SW480 (cell line): ENCODE measurements at places on chromosomes 2 and 18.

GRCh38 chr18:29164020-29164706, 987.2 kb upstream of the CDH2 start:
- DNase-seq, result no peak

DNA sequence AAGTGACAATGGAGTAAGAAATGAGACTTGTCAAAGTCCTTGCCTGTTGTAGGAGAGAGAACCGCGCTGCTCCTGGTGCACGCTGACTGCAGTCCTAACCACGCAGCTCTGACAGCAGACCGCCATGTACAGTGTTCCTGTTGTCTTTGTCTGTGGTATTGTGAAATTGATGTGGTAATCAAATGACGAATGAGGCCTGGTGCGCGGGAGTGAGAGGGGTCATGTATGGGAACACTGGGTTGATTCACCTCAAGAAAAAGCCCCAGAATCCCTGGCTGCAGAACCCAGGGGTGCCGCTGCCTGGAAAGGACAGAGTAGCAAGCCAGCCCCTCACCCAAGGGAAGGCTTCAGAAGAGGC, 64.0 kb downstream of the INPP4A start:
- DNase-seq, result no peak

- DNase-seq, result no peak
Measured at GRCh38 chr2:222792001-222792611, 68.7 kb upstream of the ACSL3 start.

DNA sequence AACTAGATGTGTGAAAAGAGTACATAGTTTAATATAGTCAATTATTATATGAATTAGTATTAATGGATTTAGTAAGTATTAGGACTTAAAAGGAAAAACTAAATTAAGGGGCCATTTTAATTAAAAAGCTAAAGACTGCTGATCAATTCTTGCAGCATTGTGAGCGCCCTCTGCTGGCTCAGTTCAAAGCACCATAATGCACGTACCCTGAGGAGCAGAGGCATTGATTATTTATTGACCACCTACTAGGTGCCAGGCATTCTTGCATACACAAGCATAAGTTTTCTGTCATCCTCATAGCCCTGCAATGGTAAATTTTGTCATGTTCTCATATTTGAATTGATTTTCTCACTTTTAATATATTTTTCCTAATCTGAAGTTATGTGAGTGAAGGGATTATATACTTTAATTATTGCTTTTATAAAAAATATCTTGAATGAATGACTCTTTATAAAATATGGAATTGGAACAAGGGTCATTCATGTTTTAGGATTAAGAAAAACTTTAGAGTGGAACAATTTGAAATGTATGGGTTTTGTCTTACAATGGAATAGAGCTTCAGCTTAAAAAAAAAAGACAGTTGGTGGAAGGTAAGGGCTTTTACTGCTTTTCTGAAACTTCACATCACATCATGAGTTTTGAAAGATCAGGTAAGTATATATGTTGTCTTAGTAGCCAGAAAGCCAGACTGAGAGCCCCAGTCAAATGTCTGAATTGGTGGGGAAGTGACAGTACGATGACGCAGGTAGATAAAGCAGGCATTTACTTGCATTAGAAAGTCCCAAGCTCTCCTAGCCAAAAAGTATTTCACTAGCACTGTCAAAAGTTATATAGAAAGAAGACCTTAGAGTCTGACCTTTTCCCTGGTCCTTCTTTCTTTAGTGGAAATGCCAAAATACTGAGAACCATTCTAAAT, 9.7 kb downstream of the ITGA4 start:
- DNase-seq, result peak; percentile 21

DNA sequence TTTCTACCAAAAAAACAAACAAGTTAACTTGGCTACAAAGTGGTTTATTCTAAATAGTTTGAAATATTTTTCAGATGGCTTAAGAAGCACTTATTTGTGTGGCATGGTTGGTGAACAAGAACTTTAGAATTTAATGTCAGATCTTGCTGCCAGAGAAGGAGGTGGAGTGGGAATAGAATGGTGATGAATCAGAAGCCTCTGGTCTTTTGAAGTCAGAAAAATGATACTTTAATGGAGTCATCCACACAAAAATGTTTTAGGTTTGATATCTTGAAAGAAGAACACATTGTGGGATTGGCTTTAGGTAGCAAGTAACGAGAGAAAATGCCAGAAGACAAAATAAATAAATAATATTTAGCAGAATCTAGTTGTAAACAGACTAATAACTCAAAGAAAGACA, 243.1 kb upstream of the FANCL start:
- peak; percentile 5 for DNase-seq

GRCh38 chr18:3872641-3873040, 422.7 kb downstream of the TGIF1 start:
- DNase-seq, result no peak

- DNase-seq, result no peak
Measured at GRCh38 chr2:231662811-231663457, 45.4 kb upstream of the PTMA start.

DNA sequence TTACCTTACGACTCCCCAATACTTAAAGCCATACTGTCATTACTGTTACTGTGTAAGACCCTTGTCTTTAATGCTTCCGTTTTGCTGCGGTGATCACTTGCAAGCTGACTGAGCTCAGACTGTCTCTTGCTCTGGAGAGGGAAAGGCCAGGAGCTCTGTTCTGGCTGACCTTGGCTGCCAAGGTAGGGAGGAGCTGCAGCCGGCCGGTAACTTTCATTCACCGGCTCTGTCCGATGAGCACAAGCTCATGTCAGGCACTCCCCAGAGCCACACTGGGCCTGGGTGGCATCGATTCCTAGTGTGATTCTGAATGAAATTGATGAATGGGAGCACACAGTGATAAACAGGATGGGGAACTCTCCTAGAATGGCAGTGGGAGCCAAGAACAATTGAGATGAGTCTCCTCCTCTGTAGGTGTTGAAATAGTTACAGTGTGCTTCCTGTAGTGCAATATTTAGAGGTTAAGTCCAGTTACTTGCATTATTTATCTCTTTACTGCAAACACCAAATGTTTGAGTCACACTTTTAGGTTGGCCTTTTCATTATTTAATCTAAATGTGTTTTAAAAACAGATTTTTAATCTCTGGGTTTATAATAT, 100.9 kb downstream of the ATP9B start:
- DNase-seq, result peak; percentile 0

- peak; percentile 99 for DNase-seq
Measured at GRCh38 chr2:27721335-27721734, 50.2 kb upstream of the MRPL33 start.

- no peak for DNase-seq
Measured at GRCh38 chr2:168008646-168009195, 238.7 kb downstream of the STK39 start.

DNA sequence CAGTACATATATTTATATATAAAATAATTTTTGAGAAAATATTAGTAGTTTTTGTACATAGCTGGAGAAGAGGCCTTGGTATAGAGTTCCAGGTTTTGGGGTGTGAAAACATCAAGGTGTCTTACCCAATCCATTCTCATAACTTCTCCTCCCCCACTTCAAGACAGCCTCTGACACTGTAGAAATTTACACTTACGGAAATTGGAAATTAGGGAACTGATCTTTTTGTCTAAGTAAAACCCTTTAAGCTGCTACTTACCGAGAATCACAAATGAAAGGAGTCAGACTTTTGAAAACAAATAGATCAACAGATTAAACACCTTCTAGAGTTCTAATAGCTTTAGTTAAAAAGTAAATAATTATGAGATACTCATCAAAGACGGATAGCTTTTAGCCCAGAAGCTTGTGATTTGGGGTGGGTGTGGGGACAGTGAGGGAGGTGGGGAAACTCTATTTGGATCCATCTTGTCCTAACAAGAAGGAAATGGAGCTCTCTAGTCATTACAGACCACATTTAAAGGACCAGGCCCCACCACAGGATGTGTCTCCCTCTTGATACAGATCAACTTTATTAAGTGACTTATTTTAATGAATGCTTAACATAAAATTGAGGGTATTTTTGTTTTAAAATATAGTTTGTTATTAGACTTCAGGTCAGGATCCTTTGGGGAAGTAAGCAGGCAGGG, 11.1 kb upstream of the FBXO11 start:
- no peak for DNase-seq

DNA sequence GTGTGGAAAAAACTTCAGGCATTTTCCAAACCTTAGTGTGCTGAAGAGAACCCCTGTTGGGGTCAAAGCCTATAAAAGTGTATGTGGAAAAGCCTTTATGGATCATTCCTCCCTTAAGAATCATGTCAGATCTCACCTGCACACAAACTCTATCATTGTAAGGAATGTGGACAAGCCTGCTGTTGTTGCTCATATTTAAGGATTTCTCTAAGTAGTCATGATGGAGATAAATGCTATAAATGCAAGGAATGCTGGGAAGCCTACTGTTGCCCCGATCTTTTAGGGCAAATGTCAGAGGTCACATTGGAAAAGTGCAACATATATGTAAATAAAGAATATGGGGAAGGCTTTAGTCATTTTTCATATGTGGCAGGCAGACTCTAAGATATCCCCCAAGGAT, 129.5 kb downstream of the ICOS start:
- DNase-seq, result no peak

GRCh38 chr2:172431993-172432392, 4.6 kb downstream of the ITGA6 start:
- DNase-seq, result no peak

- no peak for DNase-seq
Measured at GRCh38 chr2:141941210-141941714, 189.6 kb downstream of the LRP1B start.

- no peak for DNase-seq
Measured at GRCh38 chr18:32770054-32770665, 2.7 kb downstream of the KLHL14 start.

DNA sequence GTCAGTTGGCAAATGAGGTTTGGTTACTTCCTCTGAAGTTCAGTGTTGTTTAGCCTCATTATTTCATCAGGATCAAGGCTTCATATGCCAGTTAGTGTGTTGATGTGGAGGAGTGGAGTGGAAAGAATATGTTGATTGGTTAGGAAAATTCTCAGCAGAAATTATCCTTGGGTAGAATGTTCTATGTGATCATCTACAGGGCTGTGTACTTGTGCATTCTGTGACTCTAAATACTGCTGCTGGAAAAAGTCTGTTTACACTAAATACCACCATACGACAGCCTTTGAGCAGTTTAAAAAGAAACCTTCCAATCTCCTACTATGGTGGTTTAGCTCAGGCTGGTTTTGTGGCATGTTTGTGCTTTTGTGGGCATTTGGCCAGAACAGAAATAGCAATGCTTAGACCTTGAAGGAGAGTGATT, 25.8 kb downstream of the CAB39 start:
- no peak for DNase-seq

DNA sequence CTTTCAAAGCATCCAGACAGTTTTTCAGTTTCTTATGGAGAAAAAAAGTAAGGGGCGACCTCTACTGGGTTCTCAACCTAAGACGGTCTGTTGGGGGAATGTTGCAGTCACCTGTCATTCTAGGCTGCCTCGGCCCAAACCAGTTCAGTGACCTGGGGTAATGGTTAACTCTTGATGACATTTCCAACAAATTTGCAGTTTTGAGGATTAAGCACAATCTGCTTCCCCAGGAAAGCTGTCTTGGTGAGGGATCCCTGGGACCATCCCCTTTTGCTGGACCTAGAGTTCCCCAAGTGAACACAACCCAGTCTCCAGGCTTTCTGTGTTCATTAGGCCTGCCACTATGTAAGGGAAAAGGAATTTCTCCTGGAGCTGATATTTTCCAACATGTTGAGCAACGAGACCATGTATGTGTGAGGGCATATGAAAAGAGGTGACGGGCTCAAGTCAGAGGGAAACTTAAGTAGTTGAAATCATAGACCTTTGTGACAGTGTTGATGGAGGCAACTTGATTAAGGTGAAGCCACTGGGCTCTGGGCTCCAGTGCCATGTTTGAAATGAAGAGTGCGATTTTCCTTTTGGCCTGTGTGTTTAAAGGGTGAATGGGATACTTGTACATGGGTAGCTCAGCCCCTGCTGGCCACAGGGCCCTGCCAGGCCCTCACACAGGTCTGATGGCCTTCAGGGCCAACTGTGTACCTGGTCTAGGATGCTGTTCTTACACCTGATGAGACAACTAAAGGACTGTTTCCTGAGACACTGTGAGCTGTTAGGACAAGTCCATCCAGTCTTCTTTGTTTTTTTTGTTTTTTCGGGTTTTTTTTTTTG, 27.0 kb downstream of the FOSL2 start:
- no peak for DNase-seq

DNA sequence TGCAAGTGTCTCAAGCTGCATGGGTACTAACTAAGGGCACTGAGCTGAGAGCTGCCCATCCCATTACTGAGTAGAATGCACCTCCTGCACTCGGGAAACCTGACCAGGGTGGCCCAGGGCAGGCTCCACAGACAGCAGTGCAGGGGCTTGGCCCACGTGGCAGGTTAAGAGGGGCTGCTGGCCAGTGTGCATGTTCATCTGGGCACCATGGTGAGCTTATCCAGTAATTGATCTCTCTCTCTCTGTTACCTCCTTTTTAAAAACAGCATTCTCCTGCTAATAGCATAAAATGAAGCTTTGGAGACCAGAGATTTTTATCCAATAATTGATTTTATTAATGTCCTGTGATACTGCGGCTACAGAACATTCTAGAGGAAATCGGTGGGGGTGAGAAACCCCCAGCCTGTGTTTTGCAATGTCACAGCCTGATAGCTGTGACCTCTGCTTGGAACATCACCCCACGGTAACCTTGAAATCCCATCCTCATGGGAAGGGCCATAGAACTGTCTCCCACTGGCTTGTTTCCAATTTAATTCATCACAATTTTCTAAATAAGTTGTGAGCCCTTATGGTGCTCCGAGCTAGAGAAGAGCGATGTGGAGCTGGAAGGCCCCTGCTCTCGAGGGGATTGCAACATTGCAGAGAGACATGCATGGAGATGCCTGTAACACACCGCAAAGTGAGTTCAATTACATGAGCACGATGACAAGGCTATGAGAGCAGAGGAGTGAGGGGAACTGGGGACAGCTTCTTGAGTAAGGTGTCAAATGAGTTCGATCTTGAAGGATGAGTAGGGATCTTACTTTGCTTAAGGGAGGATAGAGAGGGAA, 143.8 kb downstream of the GALNT14 start:
- no peak for DNase-seq

DNA sequence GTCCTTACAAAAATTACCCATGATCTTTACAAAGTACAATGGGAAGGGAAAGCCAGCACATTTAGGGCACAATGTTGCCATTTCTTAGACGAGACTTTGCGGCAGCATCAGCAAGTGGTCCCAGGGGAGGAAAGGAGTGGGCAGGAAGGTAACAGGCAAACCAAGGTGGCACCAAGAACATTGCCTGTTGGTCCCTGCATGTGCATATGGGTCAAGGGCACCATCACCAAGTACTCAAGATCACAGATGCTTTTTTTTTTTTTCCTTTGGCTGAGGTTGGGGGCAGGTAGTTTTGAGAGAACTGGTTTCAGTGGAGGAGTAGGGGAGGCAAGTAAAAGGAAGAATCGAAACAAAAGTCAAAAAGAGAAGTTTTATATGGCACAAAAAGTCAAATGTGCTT, 752 bp upstream of the CYTIP start:
- no peak for DNase-seq
